ENCODE measurements at places on chromosomes 2 and 18. TPM values are rescaled to one million over a fixed set of nuclear protein-coding genes. Genes with fewer than 3 reads are reported as not detected.

GRCh38 chr2:8674420-8675009 is 7.3 kb upstream of the ID2 start:
- H3K4me1 ChIP-seq = no peaks in the 10 kb centered on the region
- no peaks in the 10 kb centered on the region for H3K27me3 ChIP-seq
- H3K4me3 ChIP-seq = no peak overlapping the region
- peak; percentile 35 for DNase-seq
- H3K36me3 ChIP-seq = no peaks in the 10 kb centered on the region

- no peaks in the 10 kb centered on the region for H3K4me1 ChIP-seq
- H3K36me3 ChIP-seq = no peaks in the 10 kb centered on the region
- DNase-seq = no peak
- no peaks in the 10 kb centered on the region for H3K27me3 ChIP-seq
- no peak overlapping the region for H3K27ac ChIP-seq
Observed at GRCh38 chr2:201680743-201681142, 17.7 kb downstream of the MPP4 start.

DNA sequence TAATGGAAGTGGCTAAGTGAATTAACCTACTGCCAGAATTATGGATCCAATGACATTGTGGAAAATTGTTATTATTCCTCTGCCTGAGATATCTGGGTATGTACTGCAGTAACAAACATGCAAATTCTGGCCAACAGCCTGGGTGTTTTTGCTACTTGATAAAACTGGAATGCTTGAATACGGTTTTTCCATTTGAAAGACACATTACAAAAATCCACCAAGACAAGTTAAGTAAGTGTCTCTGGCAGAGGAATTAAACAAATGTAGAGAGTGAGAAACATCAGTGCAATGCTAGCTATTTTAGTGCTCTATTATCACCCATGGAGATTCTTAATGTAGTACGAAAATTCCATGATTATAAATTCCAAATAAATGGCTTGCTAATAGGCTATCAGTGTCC is 312.4 kb upstream of the MEIS1 start:
- no peak overlapping the region for H3K27ac ChIP-seq
- DNase-seq = no peak
- no peaks in the 10 kb centered on the region for H3K27me3 ChIP-seq
- H3K4me1 ChIP-seq = no peaks in the 10 kb centered on the region

ADGRF3 gene
- under 0.01 TPM for total RNA-seq

SERPINB7 gene
- total RNA-seq = not detected

C2orf80 gene
- not detected for total RNA-seq

GRCh38 chr18:11454040-11454439 is 155.4 kb upstream of the SLC35G4 start:
- no peaks in the 10 kb centered on the region for H3K36me3 ChIP-seq
- H3K4me3 ChIP-seq = no peak overlapping the region
- no peaks in the 10 kb centered on the region for H3K27me3 ChIP-seq
- H3K4me1 ChIP-seq = no peaks in the 10 kb centered on the region
- H3K27ac ChIP-seq = no peak overlapping the region

FEV gene
- total RNA-seq = not detected

GRCh38 chr2:74221091-74221490 is 22.7 kb downstream of the MTHFD2 start:
- no peak overlapping the region for H3K27ac ChIP-seq
- no peaks in the 10 kb centered on the region for H3K36me3 ChIP-seq
- no peaks in the 10 kb centered on the region for H3K27me3 ChIP-seq
- DNase-seq = no peak

GATA6 gene
- 3.0 TPM for total RNA-seq

ANKRD29 gene
- total RNA-seq = 9.9 TPM

DNA sequence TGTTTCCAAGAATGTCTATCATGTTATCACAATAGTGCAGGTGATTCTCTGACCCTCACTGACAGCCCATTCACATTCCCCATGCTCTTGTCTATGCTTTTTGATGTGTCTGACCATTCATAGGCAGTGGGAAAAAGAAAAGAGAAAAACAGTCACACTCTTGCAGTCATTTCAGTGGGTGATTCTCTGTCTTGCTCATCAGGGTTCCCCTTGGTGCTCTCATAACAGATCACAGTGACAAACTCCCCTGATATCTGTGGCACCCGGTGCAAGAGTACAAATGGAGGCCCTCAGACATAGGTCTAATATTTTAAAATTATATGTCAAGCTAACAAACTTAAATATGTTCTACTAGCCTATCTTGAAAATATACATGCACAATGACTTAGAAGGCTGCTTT is 72.7 kb upstream of the PPP1CB start:
- H3K4me3 ChIP-seq = no peak overlapping the region
- H3K36me3 ChIP-seq = no peaks in the 10 kb centered on the region
- DNase-seq = no peak
- no peaks in the 10 kb centered on the region for H3K27me3 ChIP-seq

DNA sequence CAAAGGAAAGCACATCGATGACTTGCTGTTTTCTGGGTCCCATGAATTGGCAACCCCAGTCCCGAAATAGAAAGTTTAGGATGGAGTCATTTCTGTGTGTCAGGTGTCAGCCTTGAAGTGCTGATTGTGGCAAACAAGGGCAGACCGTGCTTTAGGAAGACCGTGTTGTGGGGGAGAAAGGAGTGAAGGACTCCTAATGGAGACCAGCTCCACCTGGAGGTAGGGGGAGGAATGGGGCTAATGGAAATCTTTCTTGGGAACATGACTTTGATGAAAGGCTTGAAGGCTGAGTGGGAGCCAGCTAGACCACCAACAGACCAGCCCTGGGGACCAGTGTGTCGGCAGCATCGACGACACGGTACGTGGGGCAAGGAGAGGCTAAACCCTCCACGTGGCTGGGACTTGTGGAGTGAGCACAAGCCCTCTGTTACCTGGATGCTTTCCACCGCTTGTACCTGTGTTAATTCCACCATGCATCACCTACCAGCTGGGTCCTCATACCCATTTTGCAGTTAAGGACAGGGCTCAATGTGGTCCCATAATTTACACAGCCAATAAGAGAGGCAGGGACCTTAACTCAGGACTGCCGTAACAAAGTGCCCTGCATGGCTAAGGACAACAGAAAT is 104.2 kb downstream of the SH3BP4 start:
- H3K4me3 ChIP-seq = no peak overlapping the region
- H3K36me3 ChIP-seq = no peaks in the 10 kb centered on the region
- H3K27ac ChIP-seq = no peak overlapping the region
- H3K27me3 ChIP-seq = no peaks in the 10 kb centered on the region

DNA sequence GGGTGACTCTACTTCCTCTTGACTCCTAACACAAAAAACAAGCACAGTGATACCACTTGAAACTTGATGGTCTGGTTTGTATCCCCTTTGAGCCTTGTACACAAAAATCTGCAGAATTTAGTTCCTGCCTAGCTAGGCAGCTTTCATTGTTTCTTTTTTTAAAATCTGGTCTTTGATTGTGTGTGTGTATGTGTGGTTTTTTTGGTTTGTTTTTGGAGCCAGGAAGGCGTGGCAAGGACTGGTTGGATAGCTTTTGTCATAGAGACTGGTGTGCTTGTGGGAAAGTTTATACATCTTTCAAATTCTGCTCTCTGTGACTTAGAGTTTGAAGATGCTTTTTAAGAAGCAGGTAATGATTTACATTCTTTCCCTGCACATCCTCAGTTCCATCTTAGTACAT is 127.4 kb downstream of the TANC1 start:
- no peak for DNase-seq
- no peaks in the 10 kb centered on the region for H3K27me3 ChIP-seq
- H3K27ac ChIP-seq = no peak overlapping the region
- H3K4me3 ChIP-seq = no peak overlapping the region

DNA sequence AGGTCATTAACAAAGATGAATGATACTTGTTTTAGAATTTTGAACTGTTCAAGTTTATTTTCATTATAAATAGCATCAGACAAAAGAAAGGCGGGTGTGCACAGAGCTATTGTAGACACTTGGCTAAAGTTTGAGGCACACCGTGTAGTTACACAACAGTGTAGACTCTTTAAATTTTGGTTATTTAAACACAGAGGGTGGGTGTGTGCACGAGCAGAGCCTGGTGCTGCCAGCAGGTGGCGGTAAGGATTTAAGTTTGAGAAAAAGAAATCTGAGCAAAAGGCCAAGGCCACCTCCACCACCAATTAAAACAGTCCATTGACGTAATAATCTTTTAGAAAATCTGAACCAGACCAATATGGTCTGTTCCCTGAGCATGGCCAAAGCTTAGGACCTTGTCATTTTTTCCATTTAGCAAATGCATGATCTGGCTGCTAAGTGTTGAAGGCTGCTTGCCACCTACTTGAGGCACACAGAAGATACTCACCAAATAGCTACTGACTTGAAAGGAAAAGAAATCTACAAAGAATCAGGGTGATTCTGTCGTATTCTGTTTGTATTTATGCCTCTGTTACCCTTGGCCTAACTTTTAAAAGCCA is 14.3 kb downstream of the COPS7B start:
- H3K27me3 ChIP-seq = no peaks in the 10 kb centered on the region
- no peak overlapping the region for H3K4me3 ChIP-seq
- no peak for DNase-seq
- no peaks in the 10 kb centered on the region for H3K36me3 ChIP-seq
- no peaks in the 10 kb centered on the region for H3K4me1 ChIP-seq

- H3K4me3 ChIP-seq = no peak overlapping the region
- H3K36me3 ChIP-seq = no peaks in the 10 kb centered on the region
- H3K4me1 ChIP-seq = no peaks in the 10 kb centered on the region
- no peak overlapping the region for H3K27ac ChIP-seq
- H3K27me3 ChIP-seq = no peaks in the 10 kb centered on the region
Observed at GRCh38 chr2:196380098-196380497, 208.7 kb upstream of the STK17B start.

- H3K27ac ChIP-seq = no peak overlapping the region
- H3K4me1 ChIP-seq = no peaks in the 10 kb centered on the region
- no peaks in the 10 kb centered on the region for H3K36me3 ChIP-seq
- no peaks in the 10 kb centered on the region for H3K27me3 ChIP-seq
- H3K4me3 ChIP-seq = no peak overlapping the region
Observed at GRCh38 chr2:113848758-113849415, 41.0 kb upstream of the ACTR3 start.

GRCh38 chr2:7016601-7017211 is 99.5 kb downstream of the RNF144A start:
- H3K27ac ChIP-seq = no peak overlapping the region
- DNase-seq = no peak
- H3K4me1 ChIP-seq = no peaks in the 10 kb centered on the region
- H3K27me3 ChIP-seq = no peaks in the 10 kb centered on the region
- no peak overlapping the region for H3K4me3 ChIP-seq

DNA sequence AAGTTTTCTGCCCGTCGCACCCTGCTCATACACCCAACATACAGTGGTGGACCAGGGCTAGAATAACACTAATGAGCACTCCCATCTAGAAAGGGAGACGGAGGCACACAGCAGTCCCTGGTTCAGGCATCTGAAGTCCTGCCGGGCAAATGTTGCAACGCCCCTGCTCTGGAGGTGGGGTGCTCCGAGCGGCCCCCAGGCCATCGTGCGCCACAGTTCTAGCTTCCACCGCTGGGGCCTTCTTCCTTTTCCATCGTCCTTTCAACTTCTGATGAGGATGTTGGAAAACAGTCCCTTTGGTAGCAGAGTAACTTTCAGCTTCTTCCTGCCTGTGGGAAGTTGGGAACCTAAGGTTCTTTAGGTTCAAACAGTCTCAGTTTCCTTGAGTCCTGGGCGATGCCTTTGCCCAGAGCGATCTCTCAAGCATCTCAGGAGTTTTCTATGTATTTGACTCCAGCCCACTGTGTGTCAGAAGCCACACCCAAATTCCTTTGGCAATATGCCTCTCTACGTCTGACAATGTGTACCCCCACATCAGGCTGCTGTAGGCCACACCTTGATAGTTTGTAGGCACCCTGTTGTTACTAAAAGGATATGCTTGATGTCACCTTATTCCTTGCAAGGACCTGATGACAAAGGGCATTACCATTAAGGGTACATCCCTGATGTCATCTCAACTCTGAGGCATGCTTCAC is 258.8 kb downstream of the GLI2 start:
- H3K27me3 ChIP-seq = no peaks in the 10 kb centered on the region
- H3K27ac ChIP-seq = no peak overlapping the region
- no peaks in the 10 kb centered on the region for H3K36me3 ChIP-seq
- DNase-seq = no peak

GRCh38 chr2:235116885-235117492 is 165.2 kb downstream of the SH3BP4 start:
- no peaks in the 10 kb centered on the region for H3K4me1 ChIP-seq
- no peaks in the 10 kb centered on the region for H3K36me3 ChIP-seq
- no peak overlapping the region for H3K27ac ChIP-seq
- H3K4me3 ChIP-seq = no peak overlapping the region
- H3K27me3 ChIP-seq = no peaks in the 10 kb centered on the region

DNA sequence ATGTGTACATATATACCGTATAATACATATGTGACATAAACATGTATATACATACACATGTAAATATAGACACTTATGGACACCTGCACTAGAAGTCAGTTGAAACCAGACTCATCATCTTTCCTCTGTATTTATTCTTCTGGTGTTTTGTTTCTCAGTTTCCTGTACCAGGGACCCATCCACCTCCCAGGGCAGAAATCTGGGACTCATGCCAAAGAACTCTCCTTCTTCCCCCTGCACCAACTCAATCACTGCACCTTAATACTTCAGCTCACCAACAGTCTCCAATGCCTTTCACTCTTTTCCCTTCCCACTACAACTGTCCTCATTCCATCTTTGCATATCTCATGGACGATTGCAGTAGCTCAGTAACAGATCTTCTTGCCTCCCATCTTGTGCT is 428.0 kb downstream of the FBXO15 start:
- H3K4me3 ChIP-seq = no peak overlapping the region
- H3K27me3 ChIP-seq = no peaks in the 10 kb centered on the region
- DNase-seq = no peak
- H3K36me3 ChIP-seq = no peaks in the 10 kb centered on the region

CD28 gene
- total RNA-seq = 2.2 TPM

GRCh38 chr18:55227771-55228170 is 268.5 kb upstream of the CCDC68 start:
- no peak for DNase-seq
- no peaks in the 10 kb centered on the region for H3K36me3 ChIP-seq
- peak overlapping the region; percentile 46 for H3K27ac ChIP-seq
- H3K27me3 ChIP-seq = no peaks in the 10 kb centered on the region

DNA sequence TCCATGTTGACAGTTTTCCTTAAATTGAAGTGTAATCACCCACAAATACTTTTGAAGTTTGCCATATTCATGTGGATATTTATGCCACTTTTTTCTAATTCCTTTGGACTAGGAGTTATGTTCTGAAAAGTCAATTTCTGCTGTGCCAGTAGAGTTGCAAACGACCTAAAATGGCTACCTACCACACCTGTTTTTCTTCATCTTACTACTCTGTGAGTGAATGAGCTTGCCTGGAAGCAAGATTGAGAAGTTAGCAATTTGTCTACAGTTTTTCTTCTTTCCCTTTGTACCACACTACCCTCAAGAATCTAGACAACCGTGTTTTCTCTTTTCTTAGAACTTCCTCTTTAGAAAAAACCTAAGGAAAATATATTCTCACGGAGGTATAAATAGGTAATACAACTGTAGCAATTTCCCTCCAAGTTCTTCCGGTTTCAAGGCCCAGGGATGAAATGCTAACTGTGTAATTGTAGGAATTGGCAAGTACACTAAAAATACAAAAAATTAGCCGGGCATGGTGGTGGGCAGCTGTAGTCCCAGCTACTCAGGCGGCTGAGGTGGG is 7.3 kb upstream of the SLC39A10 start:
- no peak overlapping the region for H3K4me3 ChIP-seq
- H3K27me3 ChIP-seq = no peaks in the 10 kb centered on the region
- peaks cover 5% of the 10 kb centered on the region for H3K4me1 ChIP-seq
- DNase-seq = no peak
- H3K27ac ChIP-seq = no peak overlapping the region
